ENCODE measurements at places on chromosomes 16 and 17.

DNA sequence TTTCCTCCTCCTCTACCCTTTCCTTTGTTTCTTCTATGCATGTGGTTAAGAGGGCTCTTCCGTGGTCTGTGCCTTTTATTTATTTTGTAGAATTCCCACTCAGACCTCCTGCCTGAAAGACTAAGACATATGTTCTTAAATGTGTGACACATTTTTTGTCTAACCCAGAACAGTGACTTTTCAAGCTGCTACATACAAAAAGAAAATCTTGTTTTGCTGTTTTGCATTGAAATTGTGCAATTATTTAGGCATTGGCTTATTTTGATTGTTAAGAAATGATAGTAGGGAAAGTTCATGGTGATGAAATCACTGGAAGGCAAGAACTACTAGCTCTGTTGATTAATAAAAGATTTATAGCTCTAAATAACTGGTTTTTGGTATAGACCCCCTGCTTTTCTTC, 76.8 kb downstream of the TUBD1 start:
- no peak for DNase-seq

DNA sequence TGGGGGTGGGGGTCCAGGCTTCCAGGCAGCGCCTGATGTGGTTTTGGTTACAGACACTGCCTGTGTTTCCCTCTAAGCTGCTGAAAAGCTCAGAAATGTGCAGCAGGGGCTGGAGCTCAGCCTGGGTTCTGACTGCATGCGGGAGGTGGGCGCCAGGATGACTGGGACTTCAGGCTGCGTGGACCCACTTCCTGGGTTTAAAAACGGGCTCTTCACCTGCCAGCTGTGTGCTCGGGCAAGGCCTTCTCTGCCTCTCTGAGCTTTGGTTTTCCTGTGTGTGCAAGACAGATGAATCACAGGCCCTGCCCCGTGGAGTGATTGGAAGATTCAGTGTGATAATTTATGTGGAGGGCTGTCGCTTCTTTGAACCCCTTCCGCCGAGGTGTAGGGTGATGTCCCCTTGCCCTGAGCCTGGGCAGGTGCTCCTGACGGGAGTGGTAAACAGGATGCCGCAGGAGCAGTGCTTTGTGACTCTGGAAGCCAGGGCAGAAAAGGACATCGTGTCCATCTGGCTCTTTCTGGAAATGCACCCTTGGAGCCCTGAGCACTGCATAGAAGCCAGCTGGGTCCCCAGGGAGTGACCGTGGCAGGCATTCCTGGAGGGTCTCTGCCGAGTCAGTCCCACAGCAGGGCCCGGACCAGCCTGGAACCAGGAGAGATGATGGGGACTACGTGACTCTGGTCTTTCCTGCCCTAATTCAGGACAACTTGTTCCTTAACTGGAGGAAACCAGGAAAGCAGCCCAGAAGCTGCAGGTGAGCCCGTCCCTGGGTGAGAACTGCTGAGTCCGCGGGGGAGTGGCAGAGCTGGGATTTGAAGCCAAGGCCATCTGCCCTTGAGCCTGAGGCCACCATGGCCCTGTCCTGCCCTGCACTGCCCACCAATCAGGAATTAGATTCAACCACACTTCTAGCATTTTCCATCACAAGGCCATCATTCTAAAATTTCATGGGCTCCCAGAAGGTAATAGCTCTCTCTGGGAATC, 28.5 kb upstream of the SLC7A5 start:
- no peak for DNase-seq

GRCh38 chr16:72142476-72142875, 29.5 kb downstream of the PMFBP1 start:
- DNase-seq, result no peak

GRCh38 chr17:81819708-81820107, 13.4 kb downstream of the MCRIP1 start:
- no peak for DNase-seq

GRCh38 chr16:1777375-1778199, 4.7 kb upstream of the MRPS34 start:
- no peak for DNase-seq

- DNase-seq, result no peak
Observed at GRCh38 chr16:7513429-7513828, 180.8 kb downstream of the RBFOX1 start.

DNA sequence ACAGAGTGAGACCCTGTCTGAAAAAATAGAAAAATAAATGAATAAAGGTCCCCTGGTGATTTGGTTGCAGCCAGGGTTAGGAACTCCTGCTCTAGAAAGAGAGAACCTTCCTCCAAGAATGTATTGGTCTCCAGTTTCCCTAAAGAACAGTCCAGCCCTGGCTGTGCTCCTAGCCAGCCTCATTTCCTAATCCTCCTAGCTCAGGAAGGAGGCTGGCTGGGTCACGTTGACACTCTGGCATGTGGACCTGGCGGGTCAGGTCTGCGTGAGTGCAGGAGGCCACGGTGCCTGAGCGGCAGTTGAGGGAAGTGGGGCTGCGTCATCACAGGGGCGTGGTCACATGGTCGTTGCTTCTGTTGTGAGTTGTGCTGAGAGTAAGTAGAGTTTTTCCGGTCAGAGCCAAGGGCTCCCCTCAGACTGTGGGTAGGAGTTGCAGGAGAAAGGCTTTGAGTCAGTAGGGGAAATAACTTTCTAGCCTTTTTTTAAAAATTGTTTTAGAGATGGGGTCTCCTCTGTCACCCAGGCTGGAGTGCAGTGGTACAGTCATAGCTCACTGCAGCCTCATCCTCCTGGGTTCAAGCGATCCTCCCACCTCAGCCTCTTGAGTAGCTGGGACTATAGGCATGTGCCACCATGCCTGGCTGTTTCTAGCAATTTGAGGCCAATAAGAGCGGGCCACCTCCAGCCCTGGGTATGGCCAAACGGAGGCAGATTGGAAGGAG, 194.0 kb upstream of the CIBAR2 start:
- DNase-seq, result peak; percentile 72

DNA sequence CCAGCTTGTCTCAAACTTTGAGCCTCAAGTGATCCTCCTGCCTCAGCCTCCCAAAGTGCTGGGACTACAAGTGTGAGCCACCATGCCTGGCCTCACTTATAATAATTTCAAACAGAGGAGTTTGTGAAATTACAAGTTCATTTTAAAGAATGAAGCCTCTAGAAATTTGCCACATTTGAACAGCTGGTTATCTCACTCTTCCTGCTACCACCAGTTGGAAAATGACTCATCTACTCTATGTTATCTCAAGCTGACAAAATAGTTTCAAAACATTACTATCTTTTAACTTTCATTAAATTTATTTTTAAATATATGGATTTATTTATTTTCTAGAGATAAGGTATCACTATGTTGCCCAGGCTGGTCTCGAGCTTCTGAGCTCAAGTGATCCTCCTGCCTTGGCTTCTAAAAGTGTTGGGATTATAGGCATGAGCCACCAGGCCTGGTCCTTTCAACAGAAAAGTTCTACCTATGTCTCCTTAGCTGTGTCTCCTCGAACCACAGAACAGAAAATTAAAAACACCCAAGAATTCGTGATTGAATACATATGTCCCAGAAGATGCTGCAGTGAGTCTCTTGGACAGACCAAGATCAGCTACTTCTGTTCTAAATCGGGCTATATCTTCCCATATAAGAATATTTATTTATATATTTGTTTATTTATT, 47.6 kb downstream of the MYH13 start:
- no peak for DNase-seq

GRCh38 chr17:7328009-7328408, 1.1 kb downstream of the NEURL4 start:
- DNase-seq, result no peak

DNA sequence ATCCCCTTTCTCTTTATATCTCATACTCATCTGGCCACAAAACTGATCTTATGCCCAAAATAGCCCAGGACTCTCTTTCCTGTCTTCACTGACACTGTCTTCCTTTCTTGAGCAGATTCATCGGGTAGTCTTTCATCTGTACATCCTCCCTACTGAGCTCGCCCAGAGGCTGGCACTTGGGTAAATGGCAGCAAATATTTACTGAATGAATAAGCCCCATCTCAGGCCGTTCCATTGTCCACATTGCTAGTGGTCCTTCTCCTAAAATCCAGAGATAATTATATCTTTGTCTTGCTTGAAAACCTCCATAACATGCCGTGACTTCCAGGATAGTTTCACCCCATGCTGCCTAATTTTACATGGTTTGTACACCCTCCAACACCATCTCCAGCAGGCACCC, 158.1 kb upstream of the SDK2 start:
- no peak for DNase-seq

DNA sequence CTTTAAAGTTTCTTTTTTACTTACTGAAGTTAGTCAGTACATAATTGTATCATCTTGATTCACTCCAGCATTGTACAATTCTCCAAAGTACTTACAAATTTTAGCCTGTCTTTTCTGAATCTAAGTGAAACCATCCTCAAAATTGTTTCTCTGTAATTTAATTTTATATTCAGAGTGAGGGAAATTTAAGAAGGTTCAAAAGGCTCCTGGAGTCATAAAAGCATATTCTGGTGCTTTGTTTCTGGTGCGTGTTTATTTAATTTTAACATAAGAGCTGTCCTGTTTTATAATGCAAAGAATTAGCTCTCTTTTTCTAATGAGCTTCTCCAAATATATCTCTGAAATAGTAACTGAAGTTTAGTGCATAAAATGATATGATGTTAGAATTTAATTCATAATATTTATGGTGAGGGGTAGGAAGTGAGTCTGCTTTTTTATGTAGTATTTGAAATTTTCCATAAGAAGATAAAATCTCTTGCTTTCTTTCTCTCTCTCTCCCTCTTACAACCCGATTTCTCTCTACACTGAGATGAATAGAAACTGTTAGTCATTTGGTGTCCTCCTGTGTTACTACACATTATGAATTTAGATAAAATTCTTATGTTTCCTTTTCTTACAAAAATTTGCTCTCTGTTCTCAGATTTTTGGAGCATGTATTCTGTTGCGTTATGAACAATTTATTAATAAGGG, 339.8 kb downstream of the BCAS3 start:
- no peak for DNase-seq

- DNase-seq, result no peak
Observed at GRCh38 chr16:24077966-24078365, 178.2 kb upstream of the CACNG3 start.

- no peak for DNase-seq
Observed at GRCh38 chr17:30831257-30831656, 509 bp upstream of the ATAD5 start.

GRCh38 chr16:9556949-9557665, 465.7 kb downstream of the HAPSTR1 start:
- DNase-seq, result no peak

GRCh38 chr17:8665684-8666083, 35.2 kb upstream of the MYH10 start:
- DNase-seq, result no peak

DNA sequence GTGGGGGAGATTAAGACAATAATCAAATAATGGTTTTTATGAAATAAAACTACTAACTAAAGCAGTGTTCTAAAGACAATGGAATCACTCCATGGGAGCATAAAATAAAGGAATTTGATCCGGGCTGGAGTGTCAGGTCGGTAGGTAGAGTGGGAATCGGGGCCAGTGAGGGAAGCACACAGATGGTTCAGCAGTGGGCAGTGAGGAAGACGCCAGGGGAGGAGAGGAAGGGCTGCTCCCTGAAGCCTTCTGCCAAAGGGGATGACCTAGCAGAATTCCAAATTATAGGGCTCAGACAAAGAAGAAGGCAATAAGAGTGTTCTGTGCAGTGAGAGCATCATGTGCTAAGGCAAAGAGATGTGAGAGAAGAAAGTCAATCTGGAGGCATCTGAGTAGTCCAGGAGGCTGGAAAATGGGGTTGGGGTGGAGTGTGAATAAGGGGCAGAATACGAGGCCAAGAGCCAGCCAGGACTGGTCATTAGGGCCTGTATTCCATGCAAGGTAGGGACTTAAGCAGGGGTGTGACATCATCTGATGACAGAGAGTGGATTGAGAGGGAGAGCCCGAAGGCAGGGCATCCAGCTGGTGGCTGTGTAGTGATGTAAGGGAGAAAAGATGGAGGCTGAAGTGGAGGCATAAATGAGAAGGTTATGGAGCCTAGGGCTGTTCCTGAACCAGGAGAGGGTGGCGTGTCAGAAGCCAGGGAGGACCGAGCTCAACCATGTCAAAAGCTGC, 137.6 kb downstream of the COPRS start:
- no peak for DNase-seq

DNA sequence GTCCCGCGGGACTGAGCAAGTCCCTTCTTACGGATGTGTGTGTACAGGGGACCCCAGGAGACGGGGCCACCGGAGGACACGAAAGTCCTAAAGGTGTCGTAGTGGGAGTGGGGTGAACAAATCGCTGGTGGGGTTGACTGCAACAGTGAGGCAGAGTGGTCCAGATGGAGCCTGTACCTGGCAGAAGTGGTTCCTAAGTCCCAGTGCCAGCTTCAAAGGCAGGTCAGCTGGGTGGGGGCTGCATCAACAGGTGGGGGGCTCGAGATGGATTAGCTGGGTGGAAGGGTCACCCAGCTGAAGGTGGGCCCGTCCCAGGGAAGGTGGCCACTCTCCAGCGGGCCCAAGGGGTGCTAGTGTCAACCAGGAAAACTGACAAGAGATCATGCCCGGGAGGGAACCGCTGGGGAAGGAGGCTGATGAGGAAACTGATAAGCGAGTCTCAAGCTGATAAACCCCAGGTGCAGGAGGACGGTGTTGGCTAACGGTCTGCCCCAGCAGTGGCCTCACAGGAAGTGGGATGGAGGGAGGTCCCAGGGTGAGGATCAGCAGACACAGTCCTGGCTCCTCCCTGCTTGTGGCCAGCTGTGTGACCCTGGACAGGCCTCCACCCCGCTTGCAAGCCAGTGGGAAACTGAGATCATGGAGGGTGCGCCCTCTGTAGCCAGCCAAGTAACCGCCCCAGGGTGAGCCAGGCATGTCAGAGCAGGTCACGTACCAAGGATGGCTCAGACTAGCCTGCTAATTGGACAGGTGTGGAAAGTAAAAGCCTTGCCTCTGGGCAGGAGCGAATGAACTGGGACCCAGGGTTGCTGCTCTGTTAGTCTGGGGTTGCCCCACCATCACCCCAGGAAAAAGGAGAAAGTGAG, 1.0 kb downstream of the ORAI3 start:
- peak; percentile 37 for DNase-seq

DNA sequence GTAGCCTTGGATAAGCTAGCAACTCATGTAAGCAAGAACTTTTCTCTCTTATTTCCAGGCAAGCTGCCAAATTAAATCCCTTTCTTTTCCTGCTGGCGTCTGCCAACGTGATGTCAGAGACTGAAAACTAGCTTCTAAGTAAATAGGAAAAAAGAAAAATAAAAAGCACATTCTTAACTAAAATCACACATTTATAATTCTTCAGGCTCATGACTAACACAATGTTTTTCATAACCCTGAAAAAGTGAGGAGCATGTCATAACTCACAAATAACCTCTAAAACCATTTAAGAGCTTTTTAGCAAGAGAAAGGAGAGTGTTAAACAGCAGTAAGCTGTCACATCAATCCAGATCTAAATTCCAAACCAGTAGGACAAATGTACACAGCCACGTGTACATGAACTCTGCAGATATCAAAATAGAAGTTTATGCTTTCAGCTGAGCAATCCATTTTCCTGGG, 110.0 kb downstream of the N4BP1 start:
- DNase-seq, result no peak

DNA sequence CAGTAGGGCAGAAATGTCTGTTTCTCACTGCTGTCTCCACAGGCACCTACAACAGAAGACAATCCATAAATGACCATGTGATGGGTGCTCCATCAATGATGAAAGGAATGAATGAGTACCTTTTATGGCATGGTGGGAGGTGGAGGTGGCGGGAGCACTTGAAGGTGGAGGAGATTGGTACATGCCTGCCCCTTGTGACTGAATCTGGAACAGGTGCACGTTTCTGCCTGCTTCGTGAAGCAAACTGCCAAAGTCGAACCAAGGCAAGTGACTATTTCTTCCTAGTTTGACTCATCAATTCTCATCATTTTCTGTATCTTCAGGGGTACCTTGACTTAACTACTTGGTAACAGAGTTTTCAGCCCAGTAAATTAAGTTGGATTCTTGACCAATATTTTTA, 25.4 kb downstream of the CDRT15 start:
- DNase-seq, result no peak

GRCh38 chr16:21990381-21990944, 10.5 kb downstream of the PDZD9 start:
- DNase-seq, result no peak

All from activated B cell treated with CpG ODN at 0.5 μM for 24 hours (primary cell).